ENCODE measurements at places on chromosomes 2 and 18.

DNA sequence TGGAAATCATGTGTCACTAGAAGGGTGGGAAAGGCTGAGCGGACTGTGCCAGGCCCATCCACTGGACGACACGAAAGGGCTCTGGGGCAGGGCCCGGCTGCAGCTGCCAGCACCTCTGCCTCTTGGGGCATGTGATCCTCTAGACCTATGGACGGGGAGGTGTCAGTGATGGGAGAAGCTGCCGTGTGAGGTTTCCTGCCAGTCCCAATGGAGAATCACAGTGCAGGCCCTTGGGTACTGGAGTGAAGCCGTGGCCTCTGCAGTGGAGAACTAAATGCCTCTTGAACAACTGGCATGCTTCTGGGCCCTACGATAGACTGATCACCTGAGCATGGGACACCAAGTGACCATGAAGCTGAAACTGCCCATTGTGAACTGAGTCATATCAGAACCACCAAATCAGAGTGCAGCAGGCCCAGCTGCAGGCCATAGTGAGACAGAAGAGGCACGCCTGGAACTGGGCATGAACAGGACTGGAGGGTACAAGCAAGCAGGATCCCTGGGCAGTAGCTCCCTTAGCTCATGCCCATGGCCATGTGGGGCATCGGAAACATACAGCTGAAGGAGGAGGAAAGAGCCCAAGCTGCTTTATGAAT is 18.8 kb upstream of the RHOB start:
- no peak for DNase-seq

- no peak for DNase-seq
These were observed 6.6 kb downstream of the MAPRE2 start for GRCh38 chr18:35047697-35048292.

- DNase-seq, result no peak
These were observed 14.7 kb upstream of the SLC4A3 start for GRCh38 chr2:219612577-219613286.

DNA sequence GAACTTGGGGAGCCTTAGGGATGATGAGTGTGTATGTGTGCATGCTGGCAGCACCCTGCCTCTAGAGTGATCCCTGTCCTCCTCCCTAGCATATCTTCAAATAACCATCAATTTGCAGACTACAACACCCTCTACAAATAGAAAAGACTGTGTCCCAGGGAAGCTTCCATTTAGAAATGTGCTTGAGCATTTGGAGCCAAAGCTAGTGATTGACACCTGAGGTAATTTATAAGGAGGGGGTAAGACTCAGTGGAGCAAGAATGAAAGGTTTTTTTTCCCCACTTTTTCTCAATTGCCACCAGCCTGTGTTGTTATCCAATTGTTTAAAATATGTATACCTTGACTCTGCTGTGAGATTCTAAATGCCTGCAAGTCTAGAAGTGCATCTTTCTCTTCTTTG is 286.0 kb upstream of the SLC14A2 start:
- no peak for DNase-seq

DNA sequence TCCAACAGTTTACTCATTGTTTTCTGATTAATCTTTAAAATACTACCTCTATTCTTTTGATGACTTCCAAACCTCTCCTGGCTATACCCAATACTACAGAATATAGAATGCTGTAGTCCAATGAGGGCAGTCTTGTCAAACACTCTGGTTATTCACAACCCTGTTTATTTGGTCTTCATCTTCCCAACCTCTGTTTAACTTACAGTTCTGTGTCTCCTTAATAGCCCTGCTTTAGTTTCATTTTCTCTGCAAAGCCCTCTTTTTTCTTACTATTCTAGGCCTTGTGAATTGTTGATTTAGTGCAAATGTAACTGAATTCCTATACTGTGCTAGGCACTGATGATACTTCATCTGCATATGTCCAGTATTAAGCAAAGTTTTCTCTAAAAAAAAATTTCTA is 40.0 kb downstream of the ACVR2A start:
- DNase-seq, result no peak
